Activated CD8-positive, alpha-beta T cell treated with anti-CD3 and anti-CD28 coated beads, Interleukin-2, amount 10 ng/mL, durations not matched to agents 7 days and 5 days (primary cell): ENCODE measurements at places on chromosomes 7 and 10.
A peak's percentile ranks its signal among the peaks of the same experiment; 100 is the strongest.

DNA sequence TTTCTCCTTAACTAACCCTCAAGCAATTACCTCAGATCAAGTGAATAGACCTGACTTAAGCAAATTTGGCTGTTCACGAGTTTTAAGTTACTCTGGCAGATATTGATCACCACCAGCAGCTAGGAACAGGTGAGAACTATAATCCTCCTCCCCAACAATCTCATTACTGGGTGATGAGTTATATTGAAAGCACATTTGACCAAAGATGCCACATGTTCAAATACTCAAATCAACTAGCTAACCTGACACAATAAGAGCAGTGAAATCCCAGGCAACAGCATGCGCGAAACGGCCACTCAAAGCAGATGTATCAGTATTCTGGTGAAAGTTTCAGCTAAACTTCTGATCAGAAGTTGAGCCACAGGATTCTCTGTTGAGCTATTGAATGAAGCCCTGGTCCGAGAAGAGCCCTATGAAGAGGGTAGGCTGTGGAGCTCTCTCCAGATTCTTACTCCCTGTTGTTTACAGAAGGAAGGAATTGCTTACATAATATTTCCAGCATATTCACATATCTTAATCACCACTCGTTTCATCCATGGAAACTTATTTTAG, 52.6 kb downstream of the CAV1 start:
- no peaks in the 10 kb centered on the region for H3K36me3 ChIP-seq
- no peak for DNase-seq
- H3K27me3 ChIP-seq: peaks cover 2% of the 10 kb centered on the region
- no peak overlapping the region for H3K4me3 ChIP-seq

- peak overlapping the region; percentile 97 for H3K4me3 ChIP-seq
- no peaks in the 10 kb centered on the region for H3K27me3 ChIP-seq
- H3K4me1 ChIP-seq: peaks cover 77% of the 10 kb centered on the region
- peak; percentile 85 for DNase-seq
- H3K27ac ChIP-seq: peak overlapping the region; percentile 97
These were observed 5.7 kb downstream of the GATA3 start for GRCh38 chr10:8060010-8060703.

DNA sequence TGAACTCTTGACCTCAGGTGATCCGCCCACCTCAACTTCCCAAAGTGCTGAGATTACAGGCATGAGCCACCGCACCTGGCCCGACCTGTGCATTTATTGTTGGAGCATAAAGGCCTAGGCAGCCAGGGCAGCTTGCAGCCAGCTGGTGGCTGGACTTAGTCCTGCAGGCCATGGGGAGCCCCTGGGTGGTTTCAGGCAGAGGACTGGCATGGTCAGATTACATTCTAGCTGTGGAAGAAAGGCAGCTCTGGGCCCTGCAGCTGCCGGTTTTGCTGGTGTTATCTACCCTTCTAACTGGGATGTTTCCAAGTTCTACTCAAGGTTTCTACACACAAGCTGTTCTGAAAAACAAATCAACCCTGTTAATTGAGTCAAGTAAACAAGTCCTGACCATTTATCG, 22.7 kb upstream of the MKRN1 start:
- no peaks in the 10 kb centered on the region for H3K36me3 ChIP-seq
- H3K4me3 ChIP-seq: no peak overlapping the region
- no peaks in the 10 kb centered on the region for H3K27me3 ChIP-seq
- no peaks in the 10 kb centered on the region for H3K4me1 ChIP-seq

- H3K36me3 ChIP-seq: no peaks in the 10 kb centered on the region
- no peak for DNase-seq
- H3K4me3 ChIP-seq: no peak overlapping the region
These were observed 335.2 kb upstream of the SEMA3D start for GRCh38 chr7:85522070-85522469.

- H3K4me1 ChIP-seq: no peaks in the 10 kb centered on the region
- H3K27ac ChIP-seq: no peak overlapping the region
- H3K36me3 ChIP-seq: no peaks in the 10 kb centered on the region
- DNase-seq: no peak
- peaks cover 19% of the 10 kb centered on the region for H3K27me3 ChIP-seq
- no peak overlapping the region for H3K4me3 ChIP-seq
These were observed 7.4 kb downstream of the PRLHR start for GRCh38 chr10:118587881-118588651.

DNA sequence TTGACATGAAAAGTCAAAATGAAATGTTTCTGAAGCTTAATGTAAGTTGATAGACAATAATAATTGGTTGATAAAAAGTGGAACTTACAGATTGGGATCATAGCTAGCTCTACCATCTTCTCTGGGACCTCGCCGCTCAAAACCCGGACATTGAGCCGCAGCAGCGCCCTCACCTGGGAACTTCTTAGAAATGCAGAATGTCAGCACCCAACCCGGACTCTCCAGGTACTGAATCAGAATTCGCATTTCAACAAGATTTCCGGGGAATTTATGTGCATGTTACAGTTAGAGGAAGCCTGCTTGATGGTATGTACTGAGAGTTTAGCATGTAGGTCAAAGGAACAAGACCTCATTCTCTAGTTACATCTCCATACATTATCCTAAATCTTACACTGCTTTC, 36.7 kb upstream of the ABLIM1 start:
- H3K4me3 ChIP-seq: no peak overlapping the region
- no peaks in the 10 kb centered on the region for H3K36me3 ChIP-seq
- peaks cover 25% of the 10 kb centered on the region for H3K27me3 ChIP-seq
- peaks cover 12% of the 10 kb centered on the region for H3K4me1 ChIP-seq
- peak; percentile 27 for DNase-seq
- H3K27ac ChIP-seq: no peak overlapping the region

GRCh38 chr10:124268976-124269375, 149.7 kb downstream of the OAT start:
- H3K4me3 ChIP-seq: no peak overlapping the region
- peaks cover 4% of the 10 kb centered on the region for H3K27me3 ChIP-seq
- no peak overlapping the region for H3K27ac ChIP-seq
- H3K4me1 ChIP-seq: no peaks in the 10 kb centered on the region
- DNase-seq: no peak
- no peaks in the 10 kb centered on the region for H3K36me3 ChIP-seq

- peaks cover 2% of the 10 kb centered on the region for H3K36me3 ChIP-seq
- H3K4me1 ChIP-seq: peaks cover 17% of the 10 kb centered on the region
- peak within 1 kb of the TSS; percentile 87 for H3K27ac ChIP-seq
- peak; percentile 63 for DNase-seq
- peaks cover 2% of the 10 kb centered on the region for H3K27me3 ChIP-seq
- H3K4me3 ChIP-seq: peak within 1 kb of the TSS; percentile 93
These were observed at the start of gene JMJD1C for GRCh38 chr10:63465293-63466143. Gene JMJD1C, minus strand, starts transcription at chr10:63465977. Its CDS starts 315 bp downstream, at chr10:63465662.

GRCh38 chr10:79113827-79114226, 45.1 kb downstream of the ZMIZ1 start:
- no peaks in the 10 kb centered on the region for H3K36me3 ChIP-seq
- no peaks in the 10 kb centered on the region for H3K27me3 ChIP-seq
- no peak overlapping the region for H3K27ac ChIP-seq
- H3K4me1 ChIP-seq: peaks cover 26% of the 10 kb centered on the region
- H3K4me3 ChIP-seq: no peak overlapping the region
- no peak for DNase-seq

- no peak overlapping the region for H3K27ac ChIP-seq
- no peak overlapping the region for H3K4me3 ChIP-seq
- H3K36me3 ChIP-seq: no peaks in the 10 kb centered on the region
These were observed 345.6 kb downstream of the PARD3 start for GRCh38 chr10:34469446-34469845.

DNA sequence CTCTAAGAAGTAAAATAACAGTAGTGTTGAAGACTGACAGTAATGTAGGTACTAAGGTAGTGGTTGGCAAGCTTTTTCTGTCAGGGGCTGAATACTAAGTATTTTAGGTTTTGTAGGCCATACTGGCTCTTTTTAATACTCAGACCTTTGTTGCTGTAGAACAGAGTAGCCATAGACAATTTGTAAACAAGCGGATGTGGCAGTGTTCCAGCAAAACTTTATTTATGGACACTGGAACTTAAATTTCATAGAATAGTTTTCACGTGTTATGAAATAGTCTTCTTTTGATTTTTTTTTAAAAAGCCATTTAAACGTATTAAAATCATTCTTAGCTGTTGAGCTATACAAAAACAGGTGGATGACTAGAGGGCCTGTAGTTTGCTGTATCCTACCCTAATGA, 121.2 kb downstream of the MLLT10 start:
- H3K27ac ChIP-seq: no peak overlapping the region
- peaks cover 5% of the 10 kb centered on the region for H3K36me3 ChIP-seq
- H3K4me3 ChIP-seq: no peak overlapping the region
- DNase-seq: no peak
- H3K4me1 ChIP-seq: no peaks in the 10 kb centered on the region

DNA sequence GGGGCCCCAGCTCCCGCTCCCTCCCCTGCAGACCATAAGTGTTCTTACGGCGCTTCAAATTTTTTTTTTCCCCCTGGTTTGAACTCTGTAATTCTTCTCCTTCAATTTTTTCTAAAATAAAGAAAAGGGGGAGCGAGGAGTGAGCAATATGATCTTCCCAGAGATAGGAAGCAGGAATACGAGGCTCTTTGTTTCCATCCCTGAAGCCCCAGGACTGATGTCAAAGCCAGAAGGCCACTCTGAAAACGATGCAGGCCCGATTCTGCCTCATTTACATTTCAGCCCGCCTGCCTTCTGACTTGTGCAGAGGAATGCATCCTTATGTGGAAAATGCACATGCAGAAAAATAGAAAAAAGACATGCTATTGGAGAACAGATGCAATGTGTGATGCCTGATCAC, 401.5 kb upstream of the MKI67 start:
- DNase-seq: no peak
- H3K4me3 ChIP-seq: no peak overlapping the region
- H3K27me3 ChIP-seq: no peaks in the 10 kb centered on the region
- H3K36me3 ChIP-seq: no peaks in the 10 kb centered on the region
